ENCODE measurements at places on chromosomes 1 and 21.

DNA sequence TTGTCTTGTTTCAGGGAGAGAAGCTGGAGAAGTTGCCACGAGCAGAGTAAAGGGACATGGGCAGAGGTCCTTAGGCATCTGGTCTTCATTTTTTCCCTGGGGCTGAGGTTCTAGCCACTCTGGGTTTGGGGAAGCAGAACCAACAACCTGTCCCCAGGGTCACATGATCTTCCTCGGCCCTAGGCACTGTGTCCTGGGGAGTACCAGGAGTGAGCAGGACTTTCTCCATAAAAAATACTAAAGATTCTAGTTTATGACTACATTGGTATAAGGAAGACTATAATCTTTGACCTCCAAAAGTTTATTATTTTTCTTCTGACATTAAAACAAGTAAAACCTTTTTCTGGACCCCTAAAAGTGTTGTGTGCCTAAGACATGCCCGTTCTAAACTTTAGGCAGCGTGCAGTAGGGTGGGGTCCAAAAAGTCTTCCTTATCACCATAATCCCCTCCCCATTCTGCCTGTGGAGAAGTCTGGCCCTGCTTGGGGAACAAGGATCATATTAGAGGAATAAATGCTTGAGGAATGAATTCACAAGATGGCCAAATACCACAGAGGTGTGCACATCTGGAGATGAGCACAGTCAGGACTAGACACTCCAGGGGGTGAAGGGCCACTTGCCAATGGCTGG lies 19.3 kb upstream of the IGSF3 start:
- DNase-seq, result no peak

GRCh38 chr1:58741678-58742553 lies 41.9 kb downstream of the JUN start:
- no peak for DNase-seq

- DNase-seq, result no peak
Observed at GRCh38 chr1:17365293-17365692, 6.7 kb upstream of the PADI6 start.

DNA sequence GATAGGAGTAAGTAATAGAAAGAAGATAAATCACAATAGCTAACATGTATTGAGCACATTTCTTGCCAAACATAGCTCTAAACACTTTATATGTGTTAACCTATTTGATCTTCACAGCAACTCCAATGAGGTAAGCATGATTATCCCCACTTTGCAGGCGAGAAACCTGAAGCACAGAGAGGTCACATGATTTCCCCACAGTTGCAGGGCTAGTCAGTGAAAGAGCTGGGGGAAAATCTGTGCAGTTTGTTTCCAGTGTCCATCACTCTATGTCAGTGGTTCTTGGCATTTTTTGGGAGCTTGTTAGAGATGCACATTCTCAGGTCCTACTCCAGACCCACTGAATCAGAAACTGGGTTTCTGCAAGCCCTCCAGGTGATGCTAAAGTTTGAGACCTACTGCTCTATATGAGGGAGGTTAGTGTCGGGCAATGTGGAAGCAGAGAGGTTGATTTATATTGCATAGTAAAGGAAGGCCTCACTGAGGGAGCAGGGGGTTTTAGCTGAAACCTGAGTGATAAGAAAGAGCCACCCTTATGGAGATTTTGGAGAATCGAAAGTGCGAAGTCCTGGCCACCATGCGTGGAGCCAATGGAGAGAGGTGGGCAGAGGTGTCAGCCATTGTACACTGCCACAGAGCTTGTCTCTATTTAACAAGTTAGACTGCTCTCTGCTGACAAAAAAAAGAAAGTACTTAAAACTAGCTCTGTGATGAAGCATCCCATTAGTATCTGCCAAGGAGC lies 20.9 kb downstream of the MCOLN3 start:
- DNase-seq, result no peak

- no peak for DNase-seq
Observed at GRCh38 chr1:155809088-155809487, 47.9 kb downstream of the GON4L start.

- no peak for DNase-seq
Observed at GRCh38 chr1:48039088-48040054, 42.2 kb upstream of the TRABD2B start.

DNA sequence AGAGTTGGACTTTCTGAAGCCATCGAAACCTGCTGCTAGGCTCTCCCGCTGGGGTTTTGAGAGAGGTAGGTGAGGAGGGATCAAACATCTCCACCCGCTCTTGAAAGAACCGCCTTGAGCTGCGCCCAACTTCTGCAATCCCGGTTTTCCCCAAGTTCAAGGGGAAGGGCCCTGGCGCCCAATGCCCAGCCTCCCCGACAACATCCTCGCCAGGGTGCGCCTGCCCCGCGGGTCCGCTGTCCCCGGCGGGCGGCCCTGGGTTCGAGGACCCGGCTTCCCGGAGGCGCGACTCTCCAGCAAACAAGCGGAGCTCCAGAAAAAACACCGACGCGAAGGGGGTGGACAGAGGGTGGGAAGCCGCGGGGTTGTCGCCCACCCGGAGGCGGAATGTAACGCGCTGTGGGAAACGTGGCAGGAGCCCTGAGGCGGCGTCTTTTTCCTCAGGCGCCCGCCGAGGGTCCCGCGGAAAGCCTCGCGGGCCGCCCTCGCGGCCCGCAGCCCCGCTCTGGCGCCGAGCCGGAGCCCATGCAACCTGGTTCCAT lies 607 bp downstream of the BTG3 start:
- no peak for DNase-seq

- no peak for DNase-seq
Observed at GRCh38 chr1:18160290-18160942, 52.8 kb downstream of the IGSF21 start.

DNA sequence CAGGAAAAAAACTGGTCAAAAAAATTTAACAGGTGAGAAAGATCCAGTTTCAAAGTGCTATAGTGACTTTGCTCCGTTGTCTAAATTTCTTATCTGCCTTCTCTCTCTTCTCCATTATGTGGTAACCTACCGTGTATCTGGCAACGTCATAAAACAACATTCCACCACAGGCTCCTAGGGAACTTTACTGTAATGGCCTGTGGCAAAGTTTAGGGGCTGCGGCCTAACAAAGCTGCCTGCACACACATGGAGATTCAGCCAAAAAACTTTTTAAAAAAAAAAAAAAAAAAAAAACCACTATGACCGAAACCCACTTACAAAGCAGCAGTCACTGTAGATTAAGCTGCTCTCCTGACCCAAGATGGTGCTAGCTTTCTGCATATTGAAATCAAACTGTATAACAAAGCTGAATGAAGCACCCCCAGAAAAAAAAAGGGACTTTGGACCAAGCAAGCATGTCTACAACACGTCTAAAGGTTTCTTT lies 202.6 kb downstream of the SLC45A1 start:
- DNase-seq, result no peak

GRCh38 chr1:7586031-7586941 lies 184.8 kb upstream of the VAMP3 start:
- DNase-seq, result no peak
